ENCODE measurements at places on chromosomes 6 and 20.
A peak's percentile ranks its signal among the peaks of the same experiment; 100 is the strongest.

- no peak for DNase-seq
Measured at GRCh38 chr6:85419046-85419759, 30.7 kb upstream of the NT5E start.

- DNase-seq, result no peak
Measured at GRCh38 chr20:59291740-59292383, 8.5 kb upstream of the EDN3 start.

GRCh38 chr20:54717983-54718382, 242.6 kb downstream of the DOK5 start:
- DNase-seq, result no peak

DNA sequence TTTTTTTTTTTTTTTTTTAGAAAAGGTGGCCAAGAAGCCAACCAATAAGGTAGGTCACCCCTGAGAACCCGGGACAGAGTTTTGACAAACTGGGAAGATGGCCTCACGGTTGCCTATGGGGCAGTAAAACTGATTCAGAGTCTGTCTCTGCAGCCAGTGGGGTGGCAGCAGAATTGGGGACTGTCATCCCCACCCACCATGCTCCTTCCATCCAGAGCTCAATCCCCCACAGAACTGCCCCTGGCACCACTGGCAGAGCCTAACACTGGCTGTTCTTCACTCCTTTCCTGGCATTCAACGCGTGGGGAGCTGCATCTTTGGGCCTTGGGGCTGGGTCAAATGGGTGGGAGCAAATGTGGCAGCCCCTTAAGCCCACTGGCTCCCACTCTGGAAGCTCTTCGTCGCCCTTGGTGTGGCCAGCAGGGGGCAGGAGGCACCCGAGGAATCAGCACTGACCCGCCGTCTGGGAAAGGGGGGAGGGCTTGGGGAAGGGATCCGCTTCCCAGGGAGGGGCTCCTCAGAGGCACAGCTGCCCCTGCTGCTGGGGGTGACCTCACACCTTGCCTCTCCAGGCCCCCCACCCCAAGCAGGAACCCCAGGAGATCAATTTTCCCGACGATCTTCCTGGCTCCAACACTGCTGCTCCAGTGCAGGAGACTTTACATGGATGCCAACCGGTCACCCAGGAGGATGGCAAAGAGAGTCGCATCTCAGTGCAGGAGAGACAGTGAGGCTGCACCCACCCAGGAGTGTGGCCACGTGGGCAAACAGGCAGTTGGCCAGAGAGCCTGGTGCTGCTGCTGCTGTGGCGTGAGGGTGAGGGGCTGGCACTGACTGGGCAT, 10.4 kb downstream of the CD40 start:
- no peak for DNase-seq

DNA sequence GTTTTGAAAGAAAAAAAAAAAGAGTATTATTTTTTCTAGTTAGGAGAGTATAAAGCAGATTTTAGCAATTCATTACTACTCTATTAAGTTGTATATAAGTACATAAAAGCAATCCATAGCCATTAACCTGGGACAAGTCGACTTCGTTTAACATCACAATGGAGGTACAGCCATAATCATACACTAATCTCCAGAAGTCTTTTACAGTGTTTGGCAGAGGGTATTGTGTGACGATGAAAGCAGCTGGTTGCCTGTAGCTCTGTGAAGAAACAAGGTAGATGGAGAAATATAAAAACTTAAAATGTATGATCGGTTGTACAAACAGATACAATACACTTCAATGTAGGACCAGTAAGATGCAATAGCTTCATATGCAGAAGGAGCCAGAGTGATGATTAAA, 75.9 kb upstream of the THEMIS start:
- no peak for DNase-seq

- DNase-seq, result peak; percentile 96
Measured at GRCh38 chr20:31722257-31723068, at the start of gene BCL2L1. Gene BCL2L1 (minus strand): TSS chr20:31722868. CDS start chr20:31722218, 650 bp downstream.

DNA sequence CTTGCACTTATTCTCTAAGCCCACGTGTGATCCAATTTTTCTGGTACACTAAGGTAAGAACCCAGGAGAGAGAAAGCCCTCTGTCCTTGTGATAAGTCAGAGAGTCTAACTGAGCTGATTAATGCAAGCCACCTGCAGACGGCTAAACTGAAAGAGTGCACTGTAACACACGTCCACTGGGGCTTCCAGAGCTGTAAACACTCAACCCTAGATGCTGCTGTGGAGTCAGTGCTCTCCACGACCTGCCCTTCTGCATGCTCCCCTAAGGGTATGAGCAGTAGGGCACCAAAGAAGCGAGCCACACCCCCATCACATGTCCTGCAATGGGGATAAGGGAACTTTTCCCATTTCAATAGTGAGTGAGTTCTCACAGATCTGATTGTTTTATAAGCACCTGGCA, 55.7 kb downstream of the TXLNB start:
- DNase-seq, result no peak

DNA sequence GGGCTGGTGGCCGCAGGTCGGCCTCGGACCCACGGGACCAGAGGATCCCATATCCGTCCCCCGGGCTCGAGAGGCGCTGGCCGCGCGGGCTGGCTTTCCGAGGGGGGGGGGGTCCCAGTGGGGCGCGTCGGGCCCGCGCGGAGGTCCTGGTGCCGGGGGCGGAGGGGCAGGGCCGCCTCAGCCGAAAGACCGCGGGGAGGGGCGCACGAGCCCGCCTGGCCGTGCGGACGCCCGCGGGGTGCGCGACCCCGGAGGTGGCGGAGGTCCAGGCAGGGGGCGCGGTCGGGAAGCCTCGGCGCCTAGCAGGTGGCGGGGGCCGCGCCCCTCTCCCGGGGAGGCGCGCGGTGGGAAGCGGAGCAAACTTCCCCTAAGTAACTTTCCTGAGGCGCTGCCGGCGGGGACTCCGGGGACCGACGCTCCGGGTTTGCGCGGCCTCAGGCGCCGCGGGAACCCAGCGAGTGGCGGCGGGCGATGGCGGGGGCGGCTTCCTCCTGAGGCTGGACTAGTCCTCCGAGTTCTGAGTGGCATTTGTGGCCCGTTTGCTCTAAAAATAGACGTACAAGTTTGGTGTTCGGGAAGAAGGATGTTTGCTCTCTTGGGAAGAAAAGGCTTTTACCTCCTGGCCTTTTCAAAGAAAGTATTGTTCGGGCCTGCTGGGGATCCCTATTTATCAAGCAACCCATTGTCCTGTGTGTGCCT, 26.5 kb upstream of the BTBD3 start:
- DNase-seq, result peak; percentile 72

DNA sequence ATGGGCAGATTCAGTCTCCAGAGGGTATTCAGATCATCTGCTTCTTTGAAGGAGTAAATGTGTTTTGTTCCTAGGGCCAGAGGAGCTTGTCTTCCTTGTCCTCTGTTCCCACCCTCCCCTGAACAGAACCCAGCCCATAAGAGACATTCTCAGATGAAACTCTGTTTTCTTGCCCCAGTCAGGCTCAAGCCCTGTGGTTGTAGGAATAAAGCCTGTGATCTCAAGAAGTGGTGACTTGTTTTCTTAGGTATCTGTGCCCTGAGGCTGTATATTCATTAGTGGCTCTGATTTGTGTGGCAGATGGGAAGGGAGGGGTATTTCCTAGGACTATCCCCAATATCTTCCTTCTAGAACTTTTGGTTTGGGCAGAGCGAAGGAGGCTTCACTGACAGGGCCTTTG, 27.9 kb downstream of the GSS start:
- no peak for DNase-seq

DNA sequence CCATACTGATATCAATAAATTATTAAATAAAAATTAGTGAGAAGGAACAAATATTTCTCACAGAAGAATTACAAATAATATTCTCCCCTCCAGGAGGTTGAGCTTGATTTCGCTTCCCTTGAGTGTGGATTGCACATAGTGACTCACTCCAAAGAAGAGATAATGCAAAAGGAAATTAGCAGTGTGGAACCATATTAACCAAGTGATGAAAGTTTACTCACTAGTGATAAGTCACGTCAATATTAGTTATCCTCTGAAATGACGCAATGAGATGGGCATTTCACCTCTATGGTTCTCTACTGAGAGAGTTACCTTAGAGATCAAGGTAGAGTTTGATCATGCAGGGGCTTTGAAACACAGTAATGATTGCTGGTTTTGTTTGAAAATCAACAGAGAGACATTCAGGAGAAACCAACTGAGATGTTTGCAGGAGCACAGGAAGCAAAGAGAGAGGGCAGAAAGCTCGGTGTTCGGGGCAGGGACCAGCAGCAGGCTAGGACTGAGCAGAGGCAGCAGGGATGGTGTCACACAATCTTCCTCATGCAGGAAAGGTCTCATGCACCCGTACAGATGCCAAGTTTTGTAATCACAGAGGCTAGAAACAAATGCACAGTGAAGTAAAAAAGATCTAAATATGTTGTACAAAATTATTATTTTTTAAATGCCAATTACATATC, 634.5 kb downstream of the QKI start:
- DNase-seq, result no peak

DNA sequence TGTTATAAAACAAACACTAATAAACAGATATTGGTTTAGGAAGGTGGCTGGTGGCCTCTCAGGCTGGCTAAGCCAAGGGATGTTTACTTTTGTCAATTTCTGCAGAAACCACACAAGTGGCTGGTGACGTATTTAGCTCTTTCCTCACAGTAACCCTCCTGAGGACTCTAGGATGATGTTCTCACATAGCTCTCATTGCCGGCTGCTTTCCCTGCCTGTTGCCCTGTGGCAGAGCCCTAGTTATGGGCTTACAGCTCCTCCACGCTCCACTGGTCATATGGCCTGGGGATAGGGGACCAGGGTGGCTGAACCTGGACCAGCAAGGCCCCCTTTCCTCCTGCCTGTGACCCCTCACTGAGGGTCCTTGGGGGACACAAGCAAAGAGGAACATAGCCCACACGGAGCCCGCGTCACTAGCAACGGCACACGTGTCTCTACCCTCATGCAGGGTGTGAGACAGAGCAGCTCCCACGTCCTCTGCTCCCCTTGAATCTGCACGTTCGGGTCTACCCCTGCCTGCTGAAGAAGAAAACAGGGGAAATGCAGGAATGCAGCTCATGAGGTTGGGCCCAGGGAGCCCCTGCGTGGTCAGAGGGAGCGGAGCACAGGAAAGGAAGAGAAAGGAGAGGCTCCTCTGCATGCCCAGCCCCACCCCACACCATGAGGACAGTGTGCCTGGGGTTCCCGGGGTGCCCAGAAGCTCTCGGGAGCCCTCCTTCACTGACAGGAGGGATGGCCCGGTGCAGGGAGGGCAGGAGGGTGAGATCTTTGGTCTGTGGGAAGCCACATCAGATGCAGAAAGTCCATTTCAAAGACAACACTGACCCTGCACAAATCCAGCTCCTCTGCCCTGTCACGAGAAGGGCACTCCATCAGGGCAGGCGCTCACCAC, 13.9 kb downstream of the RAMACL start:
- DNase-seq, result peak; percentile 22

DNA sequence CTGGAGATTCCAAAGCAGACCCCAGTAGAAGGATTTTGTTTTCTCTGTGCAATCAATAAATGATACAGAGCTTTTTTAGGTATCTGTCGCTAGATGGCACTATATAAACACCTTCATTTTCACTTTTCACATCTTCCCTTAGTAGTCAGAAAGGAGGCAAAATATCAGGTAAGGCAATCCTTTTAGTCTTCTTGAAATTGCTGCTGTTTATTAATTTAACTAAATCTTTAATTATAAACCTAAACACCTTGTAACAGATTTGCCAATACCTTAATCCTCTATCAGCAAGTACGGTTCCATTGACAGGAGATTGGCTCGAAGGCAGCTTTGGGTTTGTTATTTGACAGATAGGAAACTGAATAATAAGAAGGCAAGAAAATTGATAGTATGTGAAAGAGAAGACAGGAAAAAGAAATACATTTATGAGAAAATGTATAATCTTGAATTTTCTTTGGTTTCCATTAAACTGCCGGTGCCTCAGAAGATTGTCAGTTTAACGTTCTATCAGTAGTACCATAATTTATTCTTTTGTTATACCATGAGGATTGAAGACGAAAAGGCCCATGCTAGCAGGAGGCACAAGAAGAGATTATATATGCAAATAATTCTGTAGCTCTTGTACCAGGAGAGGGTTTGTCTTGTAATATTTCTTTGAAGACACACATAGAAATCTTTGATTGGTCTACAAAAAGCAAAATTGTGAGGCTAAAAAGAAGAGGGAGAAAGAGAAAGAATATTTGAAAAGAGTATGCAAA, 23.5 kb upstream of the IBTK start:
- no peak for DNase-seq

- DNase-seq, result no peak
Measured at GRCh38 chr6:106490436-106490835, 129.9 kb downstream of the CRYBG1 start.

DNA sequence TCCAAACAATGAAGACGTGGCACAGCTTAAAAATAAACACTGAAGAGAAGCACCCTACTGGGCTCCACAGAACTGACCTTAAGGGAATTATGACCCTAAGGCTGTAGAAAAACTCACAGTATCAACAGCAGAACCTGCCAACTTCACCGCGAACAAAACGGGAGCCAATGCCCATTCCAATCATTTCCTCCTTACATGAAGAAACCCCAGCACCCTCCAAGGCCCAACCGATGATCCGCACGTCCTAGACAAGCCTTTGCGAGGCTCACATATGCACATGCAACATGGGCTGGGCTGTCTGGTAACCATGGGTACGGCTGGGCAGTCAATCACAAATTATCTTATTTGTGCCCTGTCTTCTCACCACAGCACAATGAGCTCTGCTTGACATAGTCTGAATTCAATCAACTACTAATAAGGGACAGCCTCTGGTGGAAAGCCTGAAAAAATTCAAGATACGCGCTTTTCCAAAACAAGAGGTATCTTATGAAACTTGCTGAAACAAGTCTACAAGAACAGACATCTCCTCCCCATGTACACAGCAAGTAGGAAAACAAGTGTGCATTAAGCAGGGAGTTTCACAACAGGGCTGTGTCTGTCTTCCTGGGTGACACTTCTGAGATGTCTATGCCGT, 1.7 kb downstream of the DIDO1 start:
- no peak for DNase-seq

GRCh38 chr6:1024587-1024986, 287.3 kb upstream of the FOXQ1 start:
- no peak for DNase-seq

GRCh38 chr20:58694241-58695083, 1.9 kb downstream of the NPEPL1 start:
- DNase-seq, result no peak
